Stimulated activated CD4-positive, alpha-beta T cell treated with anti-CD3 and anti-CD28 coated beads, Interleukin-4, amount 100 ng/mL, for 24 hours (primary cell): ENCODE measurements at places on chromosomes 11 and 22.

- DNase-seq, result no peak
Measured at GRCh38 chr11:73040046-73040445, 102.1 kb downstream of the FCHSD2 start.

DNA sequence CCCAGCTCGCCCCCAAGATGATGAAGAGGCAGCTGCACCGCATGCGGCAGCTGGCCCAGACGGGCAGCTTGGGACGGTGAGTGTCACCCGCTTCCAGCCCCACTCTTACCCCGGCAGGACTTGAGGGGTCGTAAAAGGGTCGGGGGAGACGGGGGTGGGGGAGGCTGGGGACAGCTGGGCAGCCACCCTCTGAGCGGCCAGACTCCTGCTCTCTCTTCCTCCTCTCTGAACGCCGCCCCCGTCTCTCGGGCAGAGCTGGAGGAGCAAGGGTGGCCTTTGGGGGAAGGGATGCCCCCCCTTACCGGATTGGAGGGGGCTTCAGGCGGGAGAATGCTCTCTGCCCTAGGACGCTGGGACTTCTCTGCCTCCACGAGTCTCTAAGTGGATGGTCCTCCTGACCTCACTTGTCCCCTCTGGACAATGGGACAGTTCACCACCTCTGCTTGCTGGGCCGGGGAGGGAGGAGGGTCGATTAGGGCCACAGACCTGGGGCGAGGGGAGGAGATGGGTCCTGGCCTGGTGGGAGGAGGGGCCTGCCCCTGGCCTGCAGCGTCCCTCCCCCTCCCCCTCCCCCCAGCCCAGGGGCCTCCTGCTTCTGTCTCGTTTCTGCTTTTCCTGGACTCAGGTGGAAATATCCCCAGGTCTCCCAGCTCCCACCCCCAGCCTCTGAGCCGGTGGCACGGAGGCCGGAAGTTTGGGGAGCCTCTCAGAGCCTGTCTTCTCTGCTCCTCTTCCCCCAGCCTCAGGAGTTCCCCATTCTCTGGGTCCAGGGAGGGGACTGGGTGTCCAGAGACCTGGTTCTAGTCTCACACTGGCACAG, 512 bp downstream of the SH3BP1 start:
- no peak for DNase-seq

GRCh38 chr11:15361316-15361715, 246.6 kb downstream of the INSC start:
- no peak for DNase-seq

DNA sequence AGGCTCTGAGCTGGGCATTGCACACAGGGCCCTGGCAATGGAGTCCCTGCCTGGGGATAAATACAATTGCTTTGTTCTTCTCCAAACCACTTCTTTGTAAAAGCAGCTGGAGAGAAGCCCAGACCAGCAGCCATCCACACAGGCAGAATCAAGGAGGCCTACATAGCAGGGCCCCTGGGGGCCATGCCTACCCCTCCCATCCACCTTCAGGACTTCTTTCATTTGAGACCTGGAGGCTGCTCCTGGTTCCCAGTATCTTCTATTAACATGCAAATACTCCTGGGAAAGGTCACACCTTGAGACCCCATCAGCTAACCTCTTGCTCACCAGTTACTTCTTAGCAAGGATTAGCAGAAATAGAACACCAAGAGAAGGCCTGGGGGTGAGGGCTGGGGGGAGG, 511.1 kb downstream of the SOX6 start:
- no peak for DNase-seq

GRCh38 chr22:19396934-19397733, 34.4 kb downstream of the HIRA start:
- DNase-seq, result no peak

DNA sequence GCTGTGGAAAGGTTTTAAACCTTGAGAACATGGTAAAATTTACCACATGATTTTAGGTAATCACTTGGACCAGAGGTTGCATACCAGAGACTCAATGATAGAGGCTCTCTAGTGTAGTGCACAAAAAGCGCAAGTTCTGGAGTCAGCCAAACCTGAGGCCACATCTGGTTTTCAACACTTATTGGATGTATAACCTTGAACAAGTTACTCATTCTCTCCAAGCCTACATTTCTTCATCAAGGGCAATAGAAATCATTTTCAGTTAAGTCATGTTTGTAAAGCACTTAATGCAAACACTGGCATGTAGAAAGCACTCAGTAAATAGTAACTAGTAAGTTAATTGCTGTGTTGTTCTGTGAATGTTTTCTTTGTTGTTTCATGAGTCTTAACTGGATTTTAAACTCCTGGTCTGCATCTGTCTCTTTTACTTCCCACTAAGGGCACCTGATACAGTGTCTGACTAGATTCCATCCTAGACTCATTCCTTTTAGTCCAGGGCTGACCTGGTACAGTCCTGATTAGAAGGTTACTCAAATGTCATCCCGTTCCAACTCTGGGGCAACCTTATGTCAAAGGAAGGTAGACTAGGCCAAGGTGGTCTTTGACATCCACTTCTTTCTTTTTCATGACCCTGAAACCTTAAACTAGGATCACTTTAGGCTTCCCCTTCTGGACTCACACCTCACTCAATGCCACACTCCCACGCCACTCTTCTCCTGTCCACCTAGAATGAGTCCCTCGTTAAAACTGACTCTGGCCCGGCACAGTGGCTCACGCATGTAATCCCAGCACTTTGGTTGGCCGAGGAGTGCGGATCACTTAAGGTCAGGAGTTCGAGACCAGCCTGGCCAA, 34.5 kb upstream of the EED start:
- DNase-seq, result no peak

- DNase-seq, result no peak
Measured at GRCh38 chr11:119479685-119480275, 56.8 kb upstream of the THY1 start.

DNA sequence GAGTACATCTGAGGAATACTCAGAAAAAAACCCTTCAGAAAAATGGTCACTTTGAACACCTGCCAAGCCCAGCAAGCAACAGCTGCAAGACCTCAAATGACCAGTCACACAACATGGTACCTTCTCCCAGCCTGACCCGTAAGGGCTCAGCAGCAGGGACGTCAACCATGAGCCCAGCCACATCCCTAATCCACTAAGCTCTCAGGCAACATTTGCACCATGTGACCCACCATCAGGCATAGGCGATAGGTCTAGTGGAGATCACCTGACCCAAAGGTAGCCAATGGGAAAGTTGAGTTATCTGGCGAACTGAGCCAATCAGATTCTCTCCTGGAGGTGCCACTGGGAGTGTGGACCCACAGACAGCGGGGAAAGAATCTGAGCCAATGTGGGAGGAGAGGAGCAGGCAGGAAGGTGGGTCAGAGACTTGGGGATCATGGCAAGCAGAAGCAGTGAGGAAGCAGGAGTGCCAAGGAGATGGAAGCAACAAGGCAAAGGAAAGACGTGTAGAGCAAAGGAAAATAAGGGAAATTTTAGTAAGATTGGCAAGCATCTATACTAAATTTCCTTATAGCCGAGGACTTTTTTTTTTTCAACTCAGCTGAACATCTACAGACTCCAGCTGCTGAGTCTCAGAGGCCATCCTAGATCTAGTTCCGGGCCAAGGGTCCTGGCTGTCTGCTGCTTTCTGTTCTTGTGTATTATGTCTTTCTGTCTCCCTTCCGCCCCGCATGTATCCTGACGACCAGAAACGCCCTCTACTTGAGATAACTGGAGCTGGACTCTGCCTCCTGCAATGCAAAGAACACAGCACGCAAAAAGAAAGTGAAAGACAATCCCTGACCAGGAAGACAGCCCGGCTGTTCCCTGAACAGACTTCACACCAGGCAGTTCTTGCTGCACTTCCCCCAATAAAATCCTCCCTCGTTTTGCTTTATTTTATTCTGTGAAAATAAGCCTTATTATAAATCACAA, 11.0 kb upstream of the PLAAT2 start:
- DNase-seq, result no peak

DNA sequence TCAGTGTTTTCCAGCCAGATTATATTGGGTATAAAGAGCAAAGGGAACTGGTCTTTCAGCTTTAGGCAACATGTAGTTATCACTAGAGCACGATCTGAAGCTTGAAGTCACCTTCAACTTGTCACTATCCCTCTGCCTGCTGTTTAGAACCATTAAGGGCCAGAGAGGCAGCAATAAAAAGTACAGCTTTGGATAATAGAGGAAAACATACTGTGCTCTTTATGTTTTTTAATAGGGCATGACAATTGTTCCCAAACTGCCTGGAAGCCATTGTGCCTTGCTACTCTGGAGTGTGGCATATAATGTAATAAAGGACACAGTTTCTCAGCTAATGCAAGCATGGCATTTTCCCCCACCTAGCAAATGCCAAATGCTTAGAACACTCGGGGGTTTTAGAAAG, 1912.0 kb upstream of the RAG2 start:
- no peak for DNase-seq

GRCh38 chr11:120079750-120080610, 57.9 kb downstream of the TRIM29 start:
- DNase-seq, result peak; percentile 11

DNA sequence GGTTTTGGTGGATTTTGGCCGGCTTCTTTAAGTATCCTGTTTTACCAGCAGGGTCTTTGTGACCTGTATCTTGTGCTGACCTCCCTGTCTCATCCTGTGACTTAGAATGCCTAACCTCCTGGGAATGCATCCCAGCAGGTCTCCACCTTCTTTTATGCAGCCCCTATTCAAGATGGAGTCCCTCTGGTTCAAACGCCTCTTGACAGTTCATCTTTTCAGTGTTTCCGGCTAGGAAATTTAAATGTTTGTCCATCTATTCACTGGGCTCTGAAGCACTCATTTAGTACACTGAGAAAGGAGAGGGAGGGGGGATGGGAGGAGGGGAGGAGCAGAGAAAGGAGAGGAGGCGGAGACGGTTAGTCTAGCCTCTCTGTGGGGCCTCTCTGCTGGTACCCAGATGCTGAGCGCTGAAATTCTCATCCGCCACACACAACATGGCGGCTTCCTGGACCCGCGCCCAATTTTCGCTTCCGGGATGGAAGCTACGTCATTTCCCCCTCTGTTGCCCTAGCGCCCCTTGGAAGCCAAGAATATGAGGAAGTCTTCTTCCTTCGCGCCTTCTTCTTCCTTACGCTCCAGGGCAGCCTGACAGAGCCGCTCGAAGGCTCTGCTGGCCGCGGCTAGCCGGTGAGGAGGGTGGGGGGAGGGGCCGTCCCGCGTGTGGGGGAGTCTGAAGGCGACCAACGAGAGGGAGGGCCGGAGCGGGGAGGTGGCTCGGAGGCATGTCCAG, 69.0 kb upstream of the SYT13 start:
- peak; percentile 88 for DNase-seq

DNA sequence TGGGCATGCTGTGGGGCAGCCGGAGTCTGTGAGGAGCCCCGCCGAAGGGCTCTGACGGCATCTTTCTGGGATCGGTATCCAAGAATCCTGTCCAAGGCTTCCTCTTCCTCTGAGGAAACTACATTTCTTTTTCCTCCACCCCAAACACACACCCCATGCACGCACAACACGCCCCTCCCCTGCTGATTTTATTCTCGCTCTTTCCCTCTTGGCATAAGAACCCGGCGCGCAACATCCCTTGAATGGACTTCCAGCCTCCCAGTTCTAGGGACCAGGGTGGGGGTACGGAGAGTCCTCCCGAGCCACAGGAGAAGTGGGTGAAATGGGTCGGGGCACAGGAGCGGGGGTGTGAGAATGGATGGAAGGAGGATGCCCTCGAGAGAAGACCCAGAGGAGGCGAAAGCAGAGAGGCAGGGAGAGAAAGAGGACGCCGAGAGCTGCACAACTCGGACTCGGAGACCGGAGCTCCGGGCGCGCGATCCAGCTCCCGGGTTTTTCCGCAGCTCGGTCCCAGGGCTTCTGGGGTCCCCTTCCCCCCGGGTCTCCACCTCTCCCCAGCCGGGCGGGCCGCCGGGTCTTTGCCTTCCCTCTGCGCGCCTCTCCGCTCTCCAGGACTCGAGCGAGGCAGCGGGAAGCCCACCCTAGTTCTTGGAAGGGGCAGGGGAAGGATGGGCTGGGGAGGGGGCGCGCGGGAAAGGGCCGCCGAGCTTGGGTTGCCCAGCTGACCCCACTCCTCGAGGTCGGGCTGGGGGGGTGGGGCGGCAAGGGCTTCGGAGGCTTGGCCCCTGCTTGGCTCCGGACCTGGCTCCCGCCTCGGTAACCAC, 1.5 kb upstream of the LARGE1 start:
- peak; percentile 7 for DNase-seq

DNA sequence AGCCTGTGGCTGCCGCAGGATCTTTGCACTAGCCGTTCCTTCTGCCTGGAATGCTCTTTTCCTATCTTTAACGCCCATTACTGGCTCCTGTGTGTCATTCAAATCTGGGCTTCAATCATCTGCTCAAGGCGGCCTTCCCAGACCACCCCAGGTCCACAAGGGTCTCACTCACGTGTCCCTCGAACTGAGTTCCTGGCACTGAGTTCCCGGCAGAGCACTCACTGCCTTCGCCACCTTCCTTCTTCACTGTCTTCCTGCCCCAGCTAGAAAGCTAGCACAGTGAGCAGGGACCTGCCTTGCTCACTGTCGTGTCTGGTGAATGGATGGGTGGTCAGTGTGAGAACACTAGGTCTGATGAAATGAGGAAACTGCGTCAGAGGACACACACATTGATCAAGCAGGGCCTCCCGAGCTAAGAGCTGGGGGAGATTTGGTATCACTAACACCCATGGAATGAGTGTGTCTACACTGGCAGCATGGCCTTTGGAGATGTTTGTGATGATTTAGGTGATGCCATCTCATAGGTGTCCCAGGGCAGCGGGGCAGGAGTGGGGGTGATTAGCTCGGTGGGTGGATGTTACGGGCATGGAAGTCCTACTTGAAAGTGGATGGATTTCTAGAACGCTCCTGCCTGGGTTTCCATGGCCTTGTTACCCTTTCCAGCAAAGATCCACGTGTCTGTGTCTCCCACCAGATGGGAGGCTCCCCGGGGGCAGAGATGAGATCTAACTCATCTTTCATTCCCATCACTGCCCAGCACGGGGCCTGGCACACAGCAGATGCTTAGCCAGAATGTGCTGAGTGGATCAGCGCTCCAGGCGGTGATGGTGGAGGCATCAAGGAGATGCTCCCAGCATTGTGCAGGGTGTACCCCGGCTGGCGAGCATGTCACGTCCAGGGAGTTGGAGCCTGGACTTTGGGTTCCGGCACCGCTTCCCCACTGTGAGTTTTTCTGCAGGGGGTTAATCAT, 64.5 kb downstream of the SHISAL1 start:
- no peak for DNase-seq

DNA sequence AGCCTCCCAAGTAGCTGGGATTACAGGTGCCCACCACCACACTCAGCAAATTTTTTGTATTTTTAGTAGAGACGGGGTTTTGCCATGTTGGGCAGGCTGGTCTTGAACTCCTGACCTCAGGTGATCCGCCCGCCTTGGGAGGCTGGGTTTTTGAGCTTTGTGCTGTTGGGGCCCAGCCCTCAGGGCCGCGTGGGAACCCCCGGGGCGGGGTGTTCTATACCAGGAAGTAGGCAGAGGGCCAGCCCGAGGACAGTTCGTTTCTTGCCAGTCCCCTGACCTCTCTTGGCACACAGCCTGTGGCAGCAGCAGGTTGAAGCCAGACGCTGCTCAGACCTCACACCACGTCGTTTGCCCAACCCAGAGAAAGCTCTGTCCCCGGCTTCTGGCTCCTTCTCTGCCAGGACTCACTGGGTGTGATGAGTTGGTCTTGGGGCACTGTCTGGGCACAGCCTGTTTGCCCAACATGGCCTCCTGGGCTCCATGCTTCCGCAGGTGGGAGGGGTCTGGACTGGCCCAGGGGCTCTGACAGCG, 24.9 kb upstream of the CHKA start:
- no peak for DNase-seq
